Activated CD8-positive, alpha-beta memory T cell treated with anti-CD3 and anti-CD28 coated beads, Interleukin-2, amount 50 U/mL, for 4 hours (primary cell): ENCODE measurements at places on chromosomes 11 and 22.
A peak's percentile ranks its signal among the peaks of the same experiment; 100 is the strongest.

DNA sequence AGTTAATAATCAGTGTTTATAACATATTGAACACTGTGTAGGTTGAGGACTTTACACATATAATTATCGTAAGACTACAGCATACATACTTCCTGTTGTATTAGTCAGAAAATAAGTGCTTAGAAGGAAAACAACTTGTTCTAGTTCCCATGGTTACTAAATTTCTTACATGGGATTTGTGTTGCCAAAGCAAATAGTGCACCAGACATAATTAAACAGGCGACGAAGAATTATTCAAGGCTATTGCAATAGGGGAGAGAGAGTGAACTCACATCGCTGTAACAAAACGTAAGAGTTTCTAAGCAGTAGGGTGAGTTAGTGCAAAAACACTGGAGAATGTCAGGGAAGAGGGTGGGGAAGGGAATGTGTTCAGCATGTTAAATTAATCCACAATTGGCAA, 347.8 kb downstream of the CNTN5 start:
- no peak for DNase-seq

DNA sequence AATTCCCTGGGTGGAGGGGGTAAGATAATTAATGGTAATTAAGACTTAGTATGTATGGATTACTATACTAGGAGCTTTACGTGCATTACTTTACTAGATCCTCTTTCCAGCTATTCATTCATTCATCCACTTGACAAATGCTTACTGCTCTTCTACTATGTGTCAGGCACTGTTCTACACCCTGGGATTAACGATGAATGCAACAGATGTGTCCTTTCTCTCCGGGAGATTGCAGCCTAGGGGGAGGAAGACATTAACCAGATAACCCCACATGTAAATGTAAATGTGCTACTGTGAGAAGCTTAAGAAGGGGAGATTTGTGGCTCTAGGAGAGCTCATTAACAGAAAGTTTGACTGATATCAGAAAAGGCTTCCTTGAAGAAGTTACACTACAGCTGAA, 1.7 kb downstream of the ANKK1 start:
- DNase-seq: no peak

GRCh38 chr11:86313793-86314192, 11.8 kb downstream of the HIKESHI start:
- DNase-seq: no peak

- DNase-seq: no peak
Observed at GRCh38 chr22:30781271-30781875, 86.7 kb downstream of the OSBP2 start.

- DNase-seq: peak; percentile 63
Observed at GRCh38 chr22:31969789-31970489, 25.6 kb downstream of the YWHAH start.

- DNase-seq: no peak
Observed at GRCh38 chr11:116190861-116191260, 581.9 kb downstream of the BUD13 start.

- DNase-seq: no peak
Observed at GRCh38 chr11:30465192-30465591, 121.0 kb downstream of the MPPED2 start.

DNA sequence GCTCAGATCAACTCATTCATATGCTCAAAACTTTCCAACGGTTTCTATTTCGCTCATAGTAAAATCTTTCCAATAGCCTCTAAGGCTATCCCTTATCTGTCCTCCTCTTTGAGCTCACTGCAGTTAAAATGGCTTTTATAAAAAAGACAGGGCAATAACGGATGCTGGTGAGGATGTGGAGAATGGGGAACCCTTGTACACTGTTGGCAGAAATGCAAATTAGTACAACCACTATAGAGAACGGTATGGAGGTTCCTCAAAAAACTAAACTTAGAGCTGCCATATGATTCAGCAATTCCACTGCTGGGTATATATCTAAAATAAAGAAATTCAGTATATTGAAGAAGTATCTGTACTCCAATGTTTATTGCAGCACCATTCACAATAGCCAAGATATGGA, 345.6 kb downstream of the DLG2 start:
- DNase-seq: no peak

- no peak for DNase-seq
Observed at GRCh38 chr22:19714312-19715187, at the start of gene SEPTIN5. SEPTIN5 (plus strand) TSS chr22:19714503; CDS start chr22:19714589, 86 bp downstream.

DNA sequence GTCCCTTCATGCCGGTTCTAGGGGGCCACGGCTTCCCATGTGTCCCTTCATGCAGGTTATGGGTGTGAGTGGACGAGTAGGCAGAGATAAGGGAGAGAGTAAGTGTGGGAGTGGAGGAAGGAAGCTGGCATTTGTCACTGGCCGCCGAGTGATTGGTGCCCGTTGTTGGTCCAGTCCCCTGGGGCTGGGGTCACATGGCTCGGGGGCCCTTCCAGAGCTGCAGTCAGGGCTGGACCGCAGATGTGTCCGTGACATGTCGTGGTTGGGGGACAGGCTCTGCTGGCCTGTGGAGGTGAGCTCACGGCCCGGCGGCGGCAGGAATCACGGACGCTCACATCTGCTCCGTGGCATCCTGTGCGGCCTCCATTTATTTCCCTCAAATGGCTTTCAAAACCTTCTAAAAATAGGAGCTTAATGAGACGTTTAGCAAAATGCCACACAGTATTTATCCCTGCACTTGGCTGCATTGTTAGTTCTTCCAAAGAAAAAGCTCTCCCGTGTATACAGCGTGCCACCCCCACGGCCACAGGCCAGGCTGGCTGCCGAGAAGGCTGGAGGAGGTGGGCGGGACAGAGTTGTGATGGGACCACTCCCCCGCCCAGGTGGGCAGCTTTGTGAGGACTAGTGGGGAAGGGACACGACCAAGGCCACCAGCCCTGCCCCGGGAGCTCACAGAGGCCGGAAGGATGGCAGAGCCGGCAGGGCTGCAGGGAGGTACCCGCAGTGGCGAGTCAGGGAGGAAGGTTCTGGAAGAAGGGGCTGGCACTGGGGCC, 386.7 kb downstream of the TBC1D22A start:
- DNase-seq: no peak

- DNase-seq: no peak
Observed at GRCh38 chr22:49754696-49755630, 72.7 kb downstream of the BRD1 start.

- no peak for DNase-seq
Observed at GRCh38 chr11:66112041-66112491, 42.0 kb downstream of the PACS1 start.

DNA sequence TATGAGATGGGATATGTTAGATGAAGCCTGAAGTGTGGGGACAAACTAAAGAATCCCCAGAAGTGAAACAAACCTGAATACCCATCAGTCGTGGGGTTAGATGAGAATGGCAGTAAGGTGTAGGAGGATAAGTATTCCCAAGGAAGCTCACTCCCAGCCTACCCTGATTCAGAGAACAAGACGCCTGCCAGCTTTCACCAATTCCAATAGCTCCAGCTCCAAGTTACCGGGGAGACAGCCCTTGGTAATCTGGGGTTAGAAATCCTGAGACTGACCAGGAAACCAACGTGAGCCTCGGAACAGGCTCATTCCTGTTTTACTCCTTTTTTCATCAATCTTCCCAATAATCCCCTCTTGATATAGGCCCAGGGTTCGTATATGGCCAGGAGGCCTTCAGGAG, 46.5 kb downstream of the RPL27A start:
- DNase-seq: no peak
